ENCODE measurements at places on chromosomes 4 and X. TPM values are rescaled to one million over a fixed set of nuclear protein-coding genes. Genes with fewer than 3 reads are reported as not detected.

ERVMER34-1 gene
- 3.4 TPM for total RNA-seq

NKX6-1 gene
- 0.22 TPM for total RNA-seq

ZCCHC12 gene
- total RNA-seq, result 0.30 TPM

RXFP1 gene
- not detected for total RNA-seq

P2RY10 gene
- total RNA-seq, result not detected

XAGE1A gene
- total RNA-seq, result not detected

CLDN22 gene
- not detected for total RNA-seq

YIPF6 gene
- total RNA-seq, result 29.4 TPM

HS6ST2 gene
- total RNA-seq, result 0.24 TPM

TMEM31 gene
- not detected for total RNA-seq

GBA3 gene
- total RNA-seq, result not detected

SYN1 gene
- 12.1 TPM for total RNA-seq

CLDN34 gene
- not detected for total RNA-seq
